ENCODE measurements at places on chromosomes 4 and X. TPM values are rescaled to one million over a fixed set of nuclear protein-coding genes. Genes with fewer than 3 reads are reported as not detected.

DNA sequence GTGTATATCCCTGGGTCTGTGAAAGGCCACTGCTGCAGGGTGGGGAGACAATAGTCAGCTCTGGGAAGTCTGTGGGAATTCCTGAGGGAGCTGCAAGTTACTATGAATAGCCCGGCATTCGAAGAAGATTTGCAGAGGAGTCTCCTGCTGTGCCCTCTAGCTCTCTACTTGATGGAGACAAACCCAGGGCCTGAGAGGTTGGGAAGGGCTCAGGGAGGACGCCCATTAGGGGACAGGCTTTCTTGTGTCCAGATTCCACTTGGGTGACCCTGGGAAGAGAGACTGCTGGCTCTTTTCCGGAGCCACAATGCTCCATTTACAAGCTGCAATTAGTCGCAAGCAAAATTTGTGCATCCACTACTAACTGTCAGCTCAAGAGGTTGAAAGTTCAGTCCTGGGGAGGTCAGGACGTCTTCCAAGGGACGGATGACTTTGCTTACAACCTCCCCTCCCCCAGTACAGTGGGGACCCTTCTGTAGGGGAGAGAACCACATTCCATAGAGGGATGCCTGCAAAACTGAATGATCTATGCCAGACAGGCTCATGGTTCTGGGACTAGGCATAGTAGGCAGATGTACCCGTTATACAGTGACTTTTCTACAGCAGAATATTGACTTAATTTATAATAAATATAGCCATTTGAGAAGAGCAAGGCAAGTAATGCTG, 48.2 kb upstream of the PHOX2B start:
- no peak for DNase-seq

- DNase-seq: no peak
These were observed 23.5 kb upstream of the SPANXN4 start for GRCh38 chrX:143002206-143002605.

- peak; percentile 13 for DNase-seq
These were observed 81.7 kb downstream of the ZC4H2 start for GRCh38 chrX:64894454-64895038.

DNA sequence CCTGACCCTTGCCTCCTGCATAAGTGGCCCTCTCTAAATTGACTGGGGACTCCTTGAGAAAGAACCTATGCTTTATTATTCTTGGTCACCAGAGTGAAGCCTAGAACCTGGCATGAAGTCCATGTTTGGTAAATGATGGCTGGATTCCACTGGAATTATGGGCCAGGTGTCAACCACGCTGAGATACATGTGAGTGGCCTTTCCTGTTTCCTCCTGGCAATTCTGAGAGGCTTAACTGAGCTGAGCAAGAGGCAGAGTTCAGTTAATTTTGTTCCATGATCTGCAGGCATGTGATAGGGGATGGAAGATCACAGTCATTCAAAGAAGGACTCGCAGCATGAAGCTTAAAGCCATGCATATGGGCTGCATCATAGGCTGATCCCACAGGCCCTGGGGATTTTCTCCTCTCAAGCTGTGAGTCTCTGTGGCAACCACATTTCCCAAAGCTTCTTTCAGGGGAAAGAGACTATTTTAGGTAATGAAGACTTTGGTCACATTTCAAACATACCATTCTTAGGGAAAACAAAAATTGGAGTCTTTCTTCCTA, 69.4 kb upstream of the CLNK start:
- no peak for DNase-seq

GRCh38 chrX:44060221-44060620, 87.0 kb upstream of the NDP start:
- no peak for DNase-seq

DNA sequence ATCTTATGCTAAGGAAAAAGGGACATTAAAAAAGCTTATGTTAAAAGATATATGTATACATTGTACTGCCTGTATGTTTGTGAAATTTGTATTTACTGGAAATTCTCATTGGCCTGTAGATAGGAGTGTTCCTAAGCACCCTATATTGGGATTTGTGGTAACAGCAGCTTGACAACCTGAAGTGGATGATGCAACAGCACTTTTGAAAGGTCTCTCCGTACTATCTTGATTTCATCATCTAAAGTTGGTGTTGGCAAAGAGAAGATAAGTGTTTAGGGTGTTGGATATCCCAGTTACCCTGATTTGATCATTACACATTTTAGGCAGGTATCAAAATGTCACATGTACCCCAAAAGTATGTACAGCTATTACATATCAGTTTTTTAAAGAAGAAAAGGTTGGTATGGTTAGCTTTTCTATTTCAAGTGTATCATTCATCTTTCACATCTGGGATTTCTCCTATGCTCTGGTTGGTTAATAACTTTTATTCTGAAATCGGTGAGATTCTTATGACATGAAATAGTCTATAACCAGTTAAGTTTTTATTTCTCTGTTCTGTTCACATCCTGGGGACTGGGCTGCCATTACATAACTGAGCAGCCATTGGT, 10.3 kb downstream of the HADH start:
- peak; percentile 66 for DNase-seq

GRCh38 chr4:182552948-182553347, 309.7 kb downstream of the TENM3 start:
- DNase-seq: no peak

DNA sequence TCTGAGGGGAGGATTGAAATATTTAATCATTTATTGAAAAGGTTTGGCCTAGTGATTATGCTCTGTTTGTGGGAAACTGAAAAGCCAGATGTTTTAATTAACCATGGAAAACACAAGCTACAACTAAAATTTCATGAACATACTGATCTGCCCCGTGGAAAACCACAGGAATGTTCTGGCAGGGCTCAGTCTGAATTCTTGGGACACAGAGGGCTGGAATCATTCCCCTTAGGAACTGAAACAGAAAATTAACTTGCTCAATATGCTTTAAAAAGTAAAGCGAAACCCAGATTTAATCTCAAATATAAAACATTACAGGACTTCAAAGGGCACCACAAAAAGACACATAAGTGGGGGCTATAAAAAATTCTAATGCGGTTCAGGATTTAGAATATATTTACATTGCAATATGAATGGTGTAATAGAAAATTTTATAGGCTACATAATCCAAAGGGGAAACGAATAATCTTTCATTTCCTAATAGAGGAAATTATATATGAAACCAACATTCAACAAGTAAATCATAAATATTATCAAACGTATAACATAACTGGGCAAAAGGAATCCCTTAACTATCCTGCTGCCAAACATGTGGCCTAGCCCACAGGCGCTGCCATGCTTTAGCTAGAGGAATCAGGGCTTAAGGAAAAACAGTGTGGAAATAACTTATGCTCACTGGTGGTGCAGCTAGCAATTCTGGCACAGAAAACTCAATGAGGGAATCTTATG, 70.9 kb downstream of the APBB2 start:
- DNase-seq: peak; percentile 63

- DNase-seq: no peak
These were observed 26.4 kb upstream of the MMRN1 start for GRCh38 chr4:89868276-89868675.

DNA sequence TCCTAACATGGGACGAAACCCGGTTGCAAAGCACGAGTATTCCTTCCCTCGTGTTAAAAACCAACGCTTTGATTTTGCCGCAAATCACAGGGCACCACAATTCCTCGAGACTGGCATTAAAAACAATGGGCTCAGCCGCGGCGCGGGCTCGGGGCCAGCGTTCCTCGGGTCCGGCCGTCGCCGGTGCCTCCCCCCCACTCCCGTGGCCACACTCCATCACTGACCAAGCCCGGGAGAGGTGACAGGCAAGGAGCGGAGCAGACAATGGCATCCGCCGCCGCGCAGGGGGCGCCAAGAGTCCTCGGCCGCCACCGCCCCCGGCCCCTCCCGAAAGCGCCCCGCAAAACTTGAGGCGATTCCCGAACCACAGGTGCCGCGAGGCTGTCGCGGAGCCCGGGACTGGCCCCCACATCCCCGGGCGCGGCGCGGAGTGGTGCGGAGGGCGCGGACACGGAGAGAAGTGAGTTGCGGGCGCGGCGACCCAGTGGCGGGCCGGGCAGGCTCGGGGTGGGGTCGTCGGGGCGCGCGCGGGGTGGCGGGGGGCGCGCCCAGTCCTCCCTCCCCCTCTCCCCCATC, 445 bp downstream of the AP1S2 start:
- no peak for DNase-seq

GRCh38 chr4:59127006-59127405, 2016.8 kb upstream of the IGFBP7 start:
- no peak for DNase-seq

GRCh38 chr4:86947501-86948120, 12.8 kb downstream of the AFF1 start:
- DNase-seq: no peak

- peak; percentile 26 for DNase-seq
These were observed 208.6 kb upstream of the TECRL start for GRCh38 chr4:64617800-64618199.

- DNase-seq: peak; percentile 39
These were observed 507.8 kb upstream of the INTU start for GRCh38 chr4:127124919-127125318.

DNA sequence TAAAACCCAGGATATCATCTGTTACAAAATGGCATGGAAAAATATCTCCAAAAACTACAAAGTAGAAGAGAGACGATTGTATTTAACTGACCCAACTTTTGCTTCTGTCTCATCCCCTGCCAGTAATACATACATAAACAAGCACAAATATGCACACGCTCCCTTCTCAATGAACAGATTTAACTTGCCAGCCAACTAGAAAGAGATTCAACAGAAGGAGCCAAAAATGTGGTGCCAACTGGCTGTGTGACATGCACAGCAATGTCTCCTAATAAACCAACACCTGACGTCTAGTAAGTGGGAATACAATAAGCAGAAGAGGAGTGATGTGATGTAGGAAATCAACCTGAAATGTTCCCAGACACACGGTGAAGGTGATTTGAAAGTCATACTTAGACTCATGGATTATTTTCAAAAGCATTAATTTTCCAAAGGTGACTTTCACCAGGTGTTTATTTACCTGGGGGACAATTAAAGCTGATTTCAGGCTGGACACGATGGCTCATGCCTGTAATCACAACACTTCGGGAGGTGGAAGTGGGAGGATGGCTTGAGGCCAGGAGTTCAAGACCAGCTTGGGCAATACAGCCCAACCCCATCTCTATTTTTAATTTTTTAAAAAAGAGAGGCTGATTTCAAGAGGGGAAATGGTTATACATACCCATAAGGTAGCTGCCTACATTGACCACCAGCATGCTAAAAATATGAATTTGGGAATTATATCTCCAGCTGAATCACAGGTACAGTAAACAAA, 33.7 kb downstream of the SH3RF1 start:
- no peak for DNase-seq

GRCh38 chr4:91961504-91961903, 342.3 kb upstream of the GRID2 start:
- DNase-seq: peak; percentile 33

- DNase-seq: no peak
These were observed 54.5 kb upstream of the BCOR start for GRCh38 chrX:40152173-40152711.

DNA sequence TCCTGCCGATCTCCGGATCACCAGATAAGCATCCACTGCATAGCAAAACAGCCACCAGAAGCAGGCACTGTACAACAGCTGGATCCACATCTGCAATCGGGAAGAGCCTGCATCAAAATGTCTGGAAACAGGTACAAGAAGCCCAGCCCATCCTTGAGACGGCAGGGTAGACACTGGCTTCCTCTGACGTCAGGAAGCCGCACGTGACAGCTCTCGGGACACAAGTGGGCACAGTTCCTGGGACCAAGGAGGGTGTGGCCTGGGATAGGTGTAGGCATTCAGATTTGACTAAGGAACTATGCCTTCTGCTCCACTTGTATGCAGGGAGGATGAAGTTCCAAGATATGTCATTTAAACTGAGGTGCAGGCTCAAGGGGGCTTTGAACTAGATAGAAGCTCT, 6.3 kb downstream of the GPR143 start:
- DNase-seq: no peak

DNA sequence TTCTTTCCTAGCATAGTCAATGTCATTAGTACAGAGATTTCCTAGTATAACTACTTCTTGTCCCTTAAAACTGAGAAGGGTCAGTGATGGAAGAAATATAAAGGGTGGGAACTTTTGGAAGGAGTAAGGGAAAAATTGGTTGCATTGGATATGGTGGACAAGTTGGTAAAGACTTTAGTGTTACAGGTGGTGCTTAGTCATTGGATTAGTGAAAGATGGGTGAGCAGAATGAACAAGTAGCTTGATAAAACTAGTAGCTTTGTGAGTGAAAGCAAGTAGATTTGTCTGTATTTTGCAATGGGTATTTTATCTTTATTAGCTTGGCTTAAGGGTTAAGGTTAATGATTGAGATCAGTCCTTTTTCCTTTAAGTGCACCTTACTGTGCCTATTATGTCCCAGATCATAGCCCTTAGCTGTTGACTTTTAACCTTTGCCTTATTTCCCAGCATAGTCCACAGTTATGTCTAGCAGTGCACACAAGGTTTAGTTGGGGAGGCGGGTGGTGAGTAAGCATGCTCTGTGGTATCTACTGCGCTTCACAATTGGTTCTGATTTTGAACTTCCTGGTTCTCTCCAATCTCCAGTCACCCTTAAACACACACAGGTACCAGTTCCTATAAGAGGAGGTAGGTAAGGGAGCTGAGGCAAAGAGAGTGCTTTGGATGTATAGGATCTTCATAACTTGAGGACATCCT, 9.5 kb downstream of the WDR44 start:
- peak; percentile 49 for DNase-seq

- peak; percentile 72 for DNase-seq
These were observed 592.0 kb downstream of the IQCM start for GRCh38 chr4:149223659-149224058.

DNA sequence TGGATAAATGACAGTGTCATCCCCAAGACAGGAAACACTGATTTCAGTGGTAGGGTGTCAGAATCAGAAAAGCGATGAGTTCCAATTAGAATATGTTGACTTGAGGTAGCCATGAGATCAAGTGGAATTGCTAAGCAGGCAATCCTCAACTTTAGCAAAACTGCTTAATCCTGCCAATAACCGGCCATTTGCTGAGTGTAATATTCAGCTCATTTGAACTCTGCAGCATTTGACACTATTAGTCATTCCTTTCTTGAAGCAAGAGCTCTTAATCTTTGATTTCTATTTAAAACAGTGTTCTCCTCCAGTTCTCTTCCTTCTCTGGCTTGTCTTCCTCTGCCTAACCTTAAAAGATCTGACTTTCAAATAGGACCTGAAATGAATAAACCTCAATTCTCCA, 68.7 kb upstream of the DCLK2 start:
- DNase-seq: no peak

- no peak for DNase-seq
These were observed 132.6 kb upstream of the SLIT2 start for GRCh38 chr4:20119141-20119540.

- no peak for DNase-seq
These were observed 81.0 kb upstream of the TCEAL2 start for GRCh38 chrX:102044496-102044895.

The CT55 gene
- not detected for total RNA-seq

The ANAPC4 gene
- total RNA-seq: 15.0 TPM

The NFXL1 gene
- 10.8 TPM for total RNA-seq

The ABCG2 gene
- under 0.01 TPM for total RNA-seq

The CHM gene
- total RNA-seq: 15.6 TPM

The SSX4 gene
- not detected for total RNA-seq

The DDIT4L gene
- total RNA-seq: 0.26 TPM

The RAI2 gene
- not detected for total RNA-seq

The CAPN6 gene
- not detected for total RNA-seq

The MAOB gene
- total RNA-seq: under 0.01 TPM

The GAGE1 gene
- not detected for total RNA-seq

The MGARP gene
- 0.13 TPM for total RNA-seq

The GNPDA2 gene
- 8.4 TPM for total RNA-seq

Measured in bronchial epithelial cell (primary cell).